ENCODE measurements at places on chromosomes 11 and 22. TPM values are rescaled to one million over a fixed set of nuclear protein-coding genes. Genes with fewer than 3 reads are reported as not detected.
A peak's percentile ranks its signal among the peaks of the same experiment; 100 is the strongest.

The KLHDC7B gene
- total RNA-seq: 0.49 TPM

DNA sequence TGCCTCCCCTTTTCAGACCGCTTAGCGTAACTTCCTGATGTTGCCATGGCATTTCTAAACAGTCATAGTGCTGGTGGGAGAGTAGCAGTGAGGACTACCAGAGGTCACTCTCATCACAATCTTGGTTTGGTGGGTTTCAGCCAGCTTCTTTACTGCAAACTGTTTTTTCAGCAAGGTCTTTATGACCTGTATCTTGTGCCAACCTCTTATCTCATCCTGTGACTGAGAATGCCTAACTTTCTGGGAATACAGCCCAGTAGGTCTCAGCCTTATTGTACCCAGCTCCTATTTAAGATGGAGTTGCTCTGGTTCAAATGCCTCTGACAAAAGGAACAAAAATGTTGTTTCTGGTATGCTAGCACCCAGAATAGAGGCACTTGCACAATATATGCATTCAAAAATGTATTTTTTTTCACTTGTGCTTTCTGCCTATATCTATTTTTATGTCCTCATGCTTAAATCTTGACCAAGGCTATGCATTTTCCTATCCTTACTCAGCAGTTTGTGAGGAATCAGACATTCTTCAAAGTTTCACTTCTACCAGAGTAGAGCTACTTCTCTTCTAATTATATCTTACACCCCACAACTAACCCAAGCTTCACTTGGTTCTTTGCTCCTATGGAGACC, 16.1 kb upstream of the OR51M1 start:
- no peak for DNase-seq
- no peaks in the 10 kb centered on the region for H3K36me3 ChIP-seq
- H3K4me3 ChIP-seq: no peak overlapping the region
- no peak overlapping the region for H3K27ac ChIP-seq
- H3K27me3 ChIP-seq: no peaks in the 10 kb centered on the region

DNA sequence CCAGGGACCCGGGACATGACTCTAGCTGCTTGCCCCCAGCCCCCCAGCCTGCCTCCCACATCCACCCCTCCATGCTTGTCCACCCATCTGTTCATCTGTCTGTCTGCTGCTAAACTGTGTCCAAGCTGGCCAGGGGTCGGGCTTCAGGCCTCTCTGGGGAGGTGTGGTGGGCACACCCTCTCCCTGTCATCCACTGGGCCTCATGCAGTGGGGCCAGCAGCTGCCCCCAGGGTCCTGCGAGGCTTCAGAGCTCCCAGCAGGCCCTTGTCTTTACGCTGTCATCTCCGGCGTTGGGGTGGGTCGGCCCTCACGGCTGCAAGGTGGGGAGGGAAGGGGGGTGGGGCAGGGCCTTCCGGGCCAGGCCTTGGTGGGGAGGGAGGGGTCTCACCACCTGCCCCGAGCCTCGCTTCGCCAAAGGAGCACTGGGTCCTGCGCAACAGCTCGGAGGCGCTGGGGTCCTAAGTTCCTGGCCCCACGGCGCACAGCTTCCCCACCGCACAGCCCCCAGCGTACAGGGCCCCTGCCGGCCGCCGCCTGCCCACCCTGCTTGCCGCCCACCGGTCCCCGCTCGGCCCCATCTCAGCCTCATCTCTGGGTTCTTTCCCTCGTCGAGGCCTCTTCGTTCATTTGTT, 26.7 kb downstream of the MOB2 start:
- no peak for DNase-seq
- peak overlapping the region; percentile 44 for H3K4me3 ChIP-seq
- peaks cover 37% of the 10 kb centered on the region for H3K4me1 ChIP-seq

DNA sequence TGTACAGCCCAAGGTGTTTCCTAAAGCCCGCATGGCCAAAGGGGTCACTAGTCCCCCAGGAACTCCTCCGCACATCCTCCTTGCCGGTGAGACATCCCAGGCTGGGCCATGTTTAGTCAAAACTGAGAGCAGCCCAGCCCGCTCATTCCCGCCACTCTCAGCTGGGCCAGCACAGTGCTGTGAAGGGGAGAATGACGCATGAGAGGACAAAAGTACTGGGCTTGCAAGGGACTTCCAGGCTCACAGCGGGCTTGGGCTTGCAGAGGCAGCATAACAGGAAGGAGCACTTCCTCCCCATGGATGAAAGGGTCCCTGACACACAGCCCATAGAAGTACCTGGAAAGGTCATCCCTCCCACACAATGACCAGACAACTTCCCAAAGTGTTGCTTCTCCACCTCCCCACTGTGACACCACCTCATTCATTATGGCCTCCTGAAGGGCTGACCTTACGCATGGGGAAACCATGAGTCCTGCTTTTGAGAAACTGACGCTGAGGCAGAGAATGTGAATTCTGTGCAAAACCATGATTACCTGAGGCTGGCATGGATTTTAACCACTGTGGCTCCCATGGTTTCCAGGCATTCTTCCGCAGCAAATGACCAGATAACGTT, 19.1 kb downstream of the ETS1 start:
- peak overlapping the region; percentile 54 for H3K27ac ChIP-seq
- H3K4me1 ChIP-seq: no peaks in the 10 kb centered on the region
- H3K36me3 ChIP-seq: no peaks in the 10 kb centered on the region

DNA sequence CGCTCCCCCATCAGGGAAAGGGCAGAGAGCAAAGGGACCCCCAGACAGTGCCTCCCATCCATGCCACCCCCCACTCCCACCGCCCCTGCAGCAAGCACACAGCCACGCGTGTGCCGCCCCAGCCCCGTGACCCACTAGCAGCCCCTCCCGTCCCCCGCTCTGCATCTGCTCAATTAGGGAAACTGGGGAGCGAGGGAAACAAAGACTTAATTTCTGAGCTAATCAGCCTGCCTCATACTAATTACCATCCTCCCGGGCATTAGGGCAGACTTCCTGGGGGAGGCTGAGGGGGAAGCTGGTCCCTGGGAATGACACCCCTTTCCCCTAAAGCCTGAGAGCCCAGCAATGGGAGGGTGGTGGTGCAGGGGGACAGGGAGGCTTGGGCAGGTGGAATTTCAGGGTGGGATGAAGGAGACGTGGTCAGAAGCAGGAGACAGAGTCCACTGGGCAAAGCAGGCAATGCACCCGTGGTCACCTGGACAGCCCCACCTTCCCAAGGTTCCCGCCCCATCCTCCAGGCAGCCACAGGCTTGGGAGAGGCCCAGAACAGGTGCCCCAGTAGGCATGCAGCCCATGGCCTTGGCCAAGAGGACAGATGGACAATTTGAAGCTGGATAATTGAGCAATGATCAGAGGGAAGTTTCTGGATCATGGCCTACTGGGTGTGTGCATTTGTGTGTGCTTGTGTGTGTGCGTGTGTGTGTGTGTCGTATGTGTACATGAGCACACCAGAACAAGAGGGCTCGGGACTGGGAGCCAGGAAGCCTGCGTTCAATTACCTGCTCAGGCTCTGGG, 20.6 kb downstream of the ELFN2 start:
- no peak for DNase-seq
- no peaks in the 10 kb centered on the region for H3K36me3 ChIP-seq
- peaks cover 7% of the 10 kb centered on the region for H3K4me1 ChIP-seq
- H3K4me3 ChIP-seq: no peak overlapping the region

DNA sequence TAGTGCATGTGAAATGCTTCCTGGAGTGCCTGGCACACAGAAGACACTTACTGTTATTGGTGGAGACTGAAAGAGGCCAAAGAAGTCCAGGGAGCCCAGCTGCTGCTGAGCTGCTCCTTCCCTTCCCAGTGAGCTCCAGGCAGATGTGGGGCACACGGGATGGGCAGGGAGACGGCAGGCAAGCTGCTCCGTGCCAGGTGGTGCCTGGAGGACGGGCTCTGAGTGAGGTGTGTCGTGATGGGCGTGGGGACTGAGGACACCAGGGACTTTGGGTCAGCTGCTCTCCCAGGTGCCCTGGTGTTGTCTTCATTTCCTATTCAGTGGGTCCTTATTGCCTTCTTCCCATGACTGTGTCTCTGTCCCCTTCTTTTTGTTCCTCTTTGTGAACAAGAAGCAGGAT, 19.5 kb downstream of the TAB1 start:
- H3K27ac ChIP-seq: no peak overlapping the region
- H3K4me3 ChIP-seq: no peak overlapping the region
- H3K36me3 ChIP-seq: no peaks in the 10 kb centered on the region
- H3K4me1 ChIP-seq: peaks cover 12% of the 10 kb centered on the region
- no peaks in the 10 kb centered on the region for H3K27me3 ChIP-seq
- no peak for DNase-seq

- H3K27me3 ChIP-seq: no peaks in the 10 kb centered on the region
- no peaks in the 10 kb centered on the region for H3K36me3 ChIP-seq
- DNase-seq: no peak
- peaks cover 16% of the 10 kb centered on the region for H3K4me1 ChIP-seq
- H3K27ac ChIP-seq: peak overlapping the region; percentile 90
Observed at GRCh38 chr22:36775586-36775963, 344 bp downstream of the IFT27 start.

GRCh38 chr11:114058871-114059277, 637 bp upstream of the ZBTB16 start:
- peak overlapping the region; percentile 97 for H3K4me3 ChIP-seq
- H3K36me3 ChIP-seq: no peaks in the 10 kb centered on the region
- H3K4me1 ChIP-seq: peaks cover 36% of the 10 kb centered on the region
- no peak for DNase-seq
- peak overlapping the region; percentile 96 for H3K27ac ChIP-seq

The OR52I2 gene
- not detected for total RNA-seq

DNA sequence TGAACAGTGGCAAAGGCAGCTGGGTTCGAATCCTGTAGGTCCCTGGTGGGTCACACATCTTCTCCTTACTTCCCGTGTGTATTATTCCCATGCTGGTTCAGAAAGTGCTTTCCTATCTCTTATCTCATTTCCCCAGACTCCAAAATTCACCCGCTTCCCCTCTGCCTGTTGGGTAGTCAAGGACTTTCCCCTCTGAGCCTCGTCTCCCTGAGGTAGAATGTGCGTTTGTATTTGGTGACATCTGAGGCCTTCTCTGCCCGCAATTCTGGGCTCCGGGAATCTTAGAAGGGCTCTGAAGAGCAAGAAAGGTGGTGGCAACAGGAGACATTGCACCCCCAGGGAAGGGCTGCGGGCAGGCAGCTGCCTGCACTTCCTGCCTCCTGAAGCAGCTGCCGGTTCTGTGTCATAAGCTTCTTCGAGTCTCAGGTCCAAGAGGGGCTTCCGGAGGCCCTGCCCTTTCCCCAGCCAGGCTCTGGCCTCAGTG, 5.9 kb downstream of the LRRC32 start:
- H3K27me3 ChIP-seq: no peaks in the 10 kb centered on the region
- peaks cover 16% of the 10 kb centered on the region for H3K36me3 ChIP-seq
- DNase-seq: no peak
- peaks cover 38% of the 10 kb centered on the region for H3K4me1 ChIP-seq

The CDCA5 gene
- 3.7 TPM for total RNA-seq

- H3K27me3 ChIP-seq: no peaks in the 10 kb centered on the region
- H3K36me3 ChIP-seq: no peaks in the 10 kb centered on the region
- peak overlapping the region; percentile 95 for H3K4me3 ChIP-seq
- no peak for DNase-seq
- peaks cover 60% of the 10 kb centered on the region for H3K4me1 ChIP-seq
Observed at GRCh38 chr22:38699784-38700183, 959 bp downstream of the JOSD1 start.

- H3K27me3 ChIP-seq: no peaks in the 10 kb centered on the region
- peaks cover 29% of the 10 kb centered on the region for H3K4me1 ChIP-seq
- peak overlapping the region; percentile 91 for H3K4me3 ChIP-seq
- H3K27ac ChIP-seq: peak overlapping the region; percentile 90
- no peak for DNase-seq
- no peaks in the 10 kb centered on the region for H3K36me3 ChIP-seq
Observed at GRCh38 chr11:911031-911889, 650 bp upstream of the CHID1 start.

- no peak for DNase-seq
- no peaks in the 10 kb centered on the region for H3K36me3 ChIP-seq
- H3K4me3 ChIP-seq: no peak overlapping the region
- no peaks in the 10 kb centered on the region for H3K27me3 ChIP-seq
- no peak overlapping the region for H3K27ac ChIP-seq
Observed at GRCh38 chr11:121131656-121132055, 30.6 kb downstream of the TECTA start.

DNA sequence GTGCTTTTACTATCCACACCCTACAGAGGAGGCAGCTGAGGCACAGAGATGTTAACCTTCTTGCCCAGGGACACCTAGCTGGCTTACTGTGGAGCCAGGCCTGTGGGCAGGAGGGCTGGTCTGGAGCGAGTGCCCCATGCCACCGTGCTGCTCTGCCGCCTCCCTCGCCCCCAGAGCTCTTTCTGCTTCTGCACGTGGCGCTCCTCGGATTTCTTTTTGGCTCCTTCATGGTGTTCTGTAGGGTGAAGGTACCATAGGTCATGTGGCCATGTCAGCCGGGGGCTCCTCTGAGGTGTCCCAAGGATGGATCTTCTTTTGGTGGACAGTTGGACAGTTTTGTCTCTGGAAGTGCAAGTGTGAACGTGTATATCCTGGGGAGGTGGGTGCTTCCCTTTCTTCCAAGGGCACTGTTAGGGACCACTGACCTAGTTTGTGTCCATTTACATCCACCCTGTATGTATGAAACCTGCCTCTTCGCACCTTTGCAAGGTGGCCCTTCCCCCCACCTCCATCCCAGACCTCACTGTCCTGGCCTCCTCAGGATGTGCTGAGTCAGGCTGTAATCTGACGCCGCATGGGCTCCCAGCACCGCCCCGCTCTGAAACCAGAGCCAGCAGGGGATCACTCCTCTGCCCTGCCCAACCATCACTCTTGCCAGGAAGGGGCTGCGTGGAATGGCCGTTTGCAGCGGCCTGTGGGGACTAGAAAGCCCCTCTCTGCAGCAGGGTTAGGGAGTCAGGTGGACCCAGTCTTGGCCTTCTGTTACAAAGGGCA, 31.7 kb downstream of the POLR3H start:
- no peaks in the 10 kb centered on the region for H3K27me3 ChIP-seq
- no peak for DNase-seq
- H3K4me1 ChIP-seq: peaks cover 27% of the 10 kb centered on the region
- no peak overlapping the region for H3K4me3 ChIP-seq
- peak overlapping the region; percentile 50 for H3K27ac ChIP-seq
- H3K36me3 ChIP-seq: no peaks in the 10 kb centered on the region

The OR56A5 gene
- total RNA-seq: not detected

DNA sequence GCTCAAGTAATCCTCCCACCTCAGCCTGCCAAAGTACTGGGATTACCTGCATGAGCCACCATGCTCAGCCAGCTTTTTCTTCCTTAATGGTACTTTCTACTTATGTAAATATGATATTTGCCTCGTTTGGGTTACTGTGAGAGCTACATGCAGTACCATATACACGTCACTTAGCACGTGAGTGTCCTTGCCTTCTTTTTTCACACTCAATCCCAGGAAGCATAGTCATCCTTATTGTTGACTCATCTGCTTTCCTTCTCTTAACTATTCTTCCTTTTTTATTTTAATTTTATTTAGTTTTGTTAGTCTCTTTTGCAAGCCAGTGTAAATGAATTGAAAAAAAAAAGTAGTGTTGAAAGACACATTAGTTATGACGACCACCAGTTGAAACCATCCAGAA, 205.9 kb downstream of the HIPK3 start:
- H3K36me3 ChIP-seq: no peaks in the 10 kb centered on the region
- DNase-seq: no peak
- no peak overlapping the region for H3K4me3 ChIP-seq
- no peaks in the 10 kb centered on the region for H3K4me1 ChIP-seq

Data from vagina (tissue), 2 donors.